ENCODE measurements at places on chromosomes 11 and 22. TPM values are rescaled to one million over a fixed set of nuclear protein-coding genes. Genes with fewer than 3 reads are reported as not detected.

TRPM5 gene
- not detected for polyA plus RNA-seq

GRCh38 chr11:6626971-6627761 is 7.9 kb upstream of the TPP1 start:
- DNase-seq: no peak

OR5D13 gene
- polyA plus RNA-seq: not detected

DNA sequence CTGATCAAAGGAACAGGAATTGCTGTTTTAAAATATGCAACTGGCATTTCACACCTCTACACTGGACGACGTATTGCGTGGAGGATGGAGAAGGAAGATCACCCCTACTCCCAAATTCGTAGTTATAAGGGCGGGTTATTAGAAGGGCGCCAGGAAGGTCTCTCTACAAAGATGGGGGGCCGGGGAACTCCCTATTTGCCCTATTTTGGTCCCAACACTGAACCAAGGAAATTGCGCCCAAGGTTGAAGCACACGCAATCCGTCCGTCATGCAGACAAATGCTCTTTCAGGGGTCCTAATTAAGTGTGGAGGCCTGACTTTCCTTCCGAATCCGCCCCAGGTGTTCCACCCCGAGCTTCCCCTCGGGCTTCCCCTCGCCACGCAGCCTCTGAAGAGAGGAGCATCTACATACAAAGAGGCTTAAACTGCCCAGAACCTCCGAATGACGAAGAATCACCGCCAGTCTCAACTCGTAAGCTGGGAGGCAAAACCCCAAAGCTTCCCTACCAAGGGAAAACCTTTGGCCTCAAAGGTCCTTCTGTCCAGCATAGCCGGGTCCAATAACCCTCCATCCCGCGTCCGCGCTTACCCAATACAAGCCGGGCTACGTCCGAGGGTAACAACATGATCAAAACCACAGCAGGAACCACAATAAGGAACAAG is 396 bp downstream of the NPAT start:
- DNase-seq: no peak

YAP1 gene
- polyA plus RNA-seq: 50.8 TPM

- no peak for DNase-seq
Observed at GRCh38 chr11:69831985-69832384, 12.8 kb upstream of the FGF3 start.

DNA sequence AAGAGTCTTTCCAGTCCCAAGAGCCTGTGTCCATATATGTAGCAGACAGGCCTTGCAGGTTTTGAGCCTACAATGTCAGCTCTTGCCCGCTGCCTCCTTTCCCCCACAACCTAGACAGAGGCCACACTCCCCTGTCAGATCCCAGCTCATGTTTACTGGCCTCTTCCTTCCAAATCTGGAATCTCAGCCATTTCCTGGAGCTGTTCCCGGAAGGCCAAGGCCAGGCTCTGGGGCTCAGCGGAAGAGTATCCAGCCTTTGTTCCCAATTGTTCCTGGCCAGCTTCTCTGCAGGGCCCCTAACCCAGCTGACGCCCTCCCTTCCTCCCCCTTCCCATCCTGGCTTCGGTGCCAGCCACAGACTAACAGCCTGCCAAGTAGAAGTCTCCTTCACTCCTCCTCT is 1.0 kb upstream of the ROBO4 start:
- peak; percentile 20 for DNase-seq

- DNase-seq: no peak
Observed at GRCh38 chr22:40592352-40593113, 44.0 kb downstream of the MRTFA start.

POU2AF2 gene
- 0.15 TPM for polyA plus RNA-seq

DNA sequence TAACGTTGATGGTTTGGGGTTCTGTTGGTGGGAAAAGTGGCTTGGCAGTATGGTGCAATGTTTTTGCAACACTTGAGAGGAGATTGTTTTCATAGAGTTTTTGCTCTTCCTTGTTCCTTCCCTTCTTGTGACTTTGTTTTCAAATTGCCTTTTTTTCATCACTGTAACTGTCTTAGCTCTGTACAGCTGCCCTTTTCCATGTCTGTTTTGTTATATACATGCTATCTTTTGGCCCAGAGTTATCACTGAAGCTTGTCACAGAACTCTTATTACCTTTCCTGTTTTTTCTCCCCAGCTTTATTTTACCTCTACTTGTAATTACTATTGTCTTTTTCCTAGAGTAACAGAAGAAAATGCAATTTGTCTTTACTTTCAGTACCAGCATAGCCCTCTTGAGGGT is 154.1 kb downstream of the DDX10 start:
- DNase-seq: no peak

- no peak for DNase-seq
Observed at GRCh38 chr11:131186629-131187101, 183.8 kb upstream of the NTM start.

GRCh38 chr11:15636521-15637089 is 521.9 kb downstream of the INSC start:
- no peak for DNase-seq
